ENCODE measurements at places on chromosomes 7 and 10. TPM values are rescaled to one million over a fixed set of nuclear protein-coding genes. Genes with fewer than 3 reads are reported as not detected.

The PTN gene
- total RNA-seq, result 576 TPM

The OR6B1 gene
- total RNA-seq, result not detected

The RGR gene
- total RNA-seq, result 1.6 TPM

The DENND2A gene
- 43.8 TPM for total RNA-seq

The HOGA1 gene
- total RNA-seq, result 2.5 TPM

The CDHR3 gene
- 6.7 TPM for total RNA-seq

The TAS2R3 gene
- total RNA-seq, result 4.6 TPM

The LMOD2 gene
- not detected for total RNA-seq

The ZNF32 gene
- 42.9 TPM for total RNA-seq

The TUBB8 gene
- total RNA-seq, result not detected

The TFEC gene
- total RNA-seq, result 2.1 TPM

The SRI gene
- total RNA-seq, result 161 TPM

The OR2A7 gene
- total RNA-seq, result 0.69 TPM

The UPK3B gene
- total RNA-seq, result 0.23 TPM

The KLLN gene
- 1.4 TPM for total RNA-seq

The RBP4 gene
- total RNA-seq, result 6.7 TPM

The SDK1 gene
- total RNA-seq, result 18.9 TPM

The TLX1 gene
- not detected for total RNA-seq

The RGS10 gene
- 12.9 TPM for total RNA-seq

The HOXA9 gene
- not detected for total RNA-seq

The RAPGEF5 gene
- total RNA-seq, result 62.7 TPM

The LLCFC1 gene
- not detected for total RNA-seq

The NACAD gene
- 7.6 TPM for total RNA-seq

The SRRM3 gene
- 15.2 TPM for total RNA-seq

The APBB1IP gene
- total RNA-seq, result 3.7 TPM

The NKX2-3 gene
- total RNA-seq, result not detected

The FOXK1 gene
- 37.8 TPM for total RNA-seq

The SVOPL gene
- total RNA-seq, result 3.0 TPM

The AOAH gene
- 5.3 TPM for total RNA-seq

The IPMK gene
- 29.3 TPM for total RNA-seq

The ASZ1 gene
- total RNA-seq, result not detected

The ABCA13 gene
- total RNA-seq, result 0.92 TPM

The FANK1 gene
- total RNA-seq, result 11.3 TPM

The MRPL32 gene
- 51.7 TPM for total RNA-seq

The ZNF722 gene
- total RNA-seq, result not detected

The CCDC136 gene
- 57.2 TPM for total RNA-seq

The SPDYE17 gene
- not detected for total RNA-seq

The TTYH3 gene
- total RNA-seq, result 44.8 TPM

The CTTNBP2 gene
- total RNA-seq, result 25.4 TPM

The COL26A1 gene
- 31.6 TPM for total RNA-seq

Measured in diencephalon (tissue), 1 donor.